Stimulated activated CD4-positive, alpha-beta T cell treated with anti-CD3 and anti-CD28 coated beads, Interleukin-4, amount 100 ng/mL, for 4 hours (primary cell): ENCODE measurements at places on chromosomes 6 and 20.

- no peak for DNase-seq
Measured at GRCh38 chr20:24957326-24958016, 8.4 kb downstream of the CST7 start.

DNA sequence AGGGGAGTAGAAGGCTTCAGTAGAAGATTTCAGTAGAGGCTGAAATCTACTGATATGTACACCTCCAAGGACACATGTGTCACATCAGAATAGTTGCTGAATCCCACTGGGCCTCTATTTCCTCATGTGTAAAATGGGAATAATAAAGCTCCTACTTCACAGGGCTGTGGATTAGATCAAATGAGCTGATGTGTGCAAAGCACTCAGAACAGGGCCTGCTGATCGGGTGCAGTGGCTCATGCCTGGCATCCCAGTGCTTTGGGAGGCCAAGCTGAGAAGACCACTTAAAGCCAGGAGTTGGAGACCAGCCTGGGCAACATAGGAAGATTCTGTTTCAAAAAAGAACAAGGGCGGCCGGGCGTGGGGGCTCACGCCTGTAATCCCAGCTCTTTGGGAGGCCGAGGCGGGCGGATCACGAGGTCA, 8.1 kb upstream of the AP5S1 start:
- no peak for DNase-seq

GRCh38 chr20:34753706-34754461, 49.7 kb downstream of the TP53INP2 start:
- DNase-seq = no peak

- no peak for DNase-seq
Measured at GRCh38 chr6:26149240-26149639, 62.0 kb downstream of the HFE start.

DNA sequence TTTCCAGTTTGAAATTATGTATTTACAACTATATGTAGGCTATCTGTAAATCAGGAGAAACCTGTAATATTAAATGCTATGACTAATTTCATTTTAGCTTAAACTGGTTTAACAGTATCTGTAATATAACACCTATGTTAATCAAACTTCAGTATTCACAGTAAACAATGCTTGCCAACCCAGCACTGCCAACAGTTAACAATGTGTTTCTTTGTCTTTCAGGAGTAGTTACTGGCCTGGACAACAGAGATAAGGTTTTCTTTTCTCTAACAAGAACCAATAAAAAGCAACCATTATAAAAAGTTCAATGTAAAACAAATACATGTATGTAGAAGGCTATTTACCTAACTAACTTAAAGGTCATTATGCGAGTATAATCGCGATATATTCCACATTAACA, 158.8 kb downstream of the CDK19 start:
- DNase-seq = no peak

GRCh38 chr6:14660806-14661579, 543.4 kb downstream of the CD83 start:
- peak; percentile 72 for DNase-seq

DNA sequence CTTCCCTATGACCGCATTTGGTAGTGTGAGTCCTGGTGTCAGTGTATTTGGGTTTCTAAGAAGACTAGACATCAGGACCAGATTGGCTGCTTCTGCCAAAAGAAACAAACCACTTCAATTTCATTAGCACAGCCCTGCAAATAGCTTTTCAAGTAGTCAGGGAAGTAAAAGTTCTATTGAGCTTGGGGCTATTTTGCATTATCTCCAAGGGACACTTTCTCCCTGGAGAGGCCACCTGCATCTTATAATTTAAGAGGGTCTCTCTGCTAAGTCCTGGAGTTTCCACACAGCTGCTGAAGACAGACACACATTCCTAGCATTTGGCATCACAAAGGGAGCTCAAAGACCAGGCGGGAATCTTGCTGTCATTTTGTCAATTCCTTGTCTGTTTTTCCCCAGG, 141.2 kb downstream of the BMP2 start:
- DNase-seq = no peak
